ENCODE measurements at places on chromosomes 12 and 14.

DNA sequence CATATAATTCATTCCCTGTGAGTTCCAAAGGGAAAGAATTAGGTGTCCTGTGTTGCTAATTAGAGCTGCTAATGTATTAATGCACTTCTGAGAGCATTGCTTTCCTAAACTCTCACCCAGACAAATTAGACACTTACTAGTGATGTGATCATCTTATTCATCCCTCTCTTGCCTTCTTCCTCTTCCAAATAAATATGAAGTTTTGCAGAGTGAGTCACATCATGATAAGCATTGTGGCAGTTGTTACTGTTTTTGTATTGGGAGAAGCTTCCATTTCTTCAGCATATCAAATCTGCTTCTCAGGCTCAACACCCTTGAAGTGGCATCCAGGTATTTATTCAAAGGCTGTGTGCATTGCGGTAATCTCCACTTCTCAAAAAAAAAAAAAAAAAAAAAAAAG lies 37.3 kb upstream of the E2F7 start:
- DNase-seq = peak; percentile 67

- DNase-seq = no peak
Observed at GRCh38 chr12:19689801-19690472, 250.6 kb downstream of the AEBP2 start.

DNA sequence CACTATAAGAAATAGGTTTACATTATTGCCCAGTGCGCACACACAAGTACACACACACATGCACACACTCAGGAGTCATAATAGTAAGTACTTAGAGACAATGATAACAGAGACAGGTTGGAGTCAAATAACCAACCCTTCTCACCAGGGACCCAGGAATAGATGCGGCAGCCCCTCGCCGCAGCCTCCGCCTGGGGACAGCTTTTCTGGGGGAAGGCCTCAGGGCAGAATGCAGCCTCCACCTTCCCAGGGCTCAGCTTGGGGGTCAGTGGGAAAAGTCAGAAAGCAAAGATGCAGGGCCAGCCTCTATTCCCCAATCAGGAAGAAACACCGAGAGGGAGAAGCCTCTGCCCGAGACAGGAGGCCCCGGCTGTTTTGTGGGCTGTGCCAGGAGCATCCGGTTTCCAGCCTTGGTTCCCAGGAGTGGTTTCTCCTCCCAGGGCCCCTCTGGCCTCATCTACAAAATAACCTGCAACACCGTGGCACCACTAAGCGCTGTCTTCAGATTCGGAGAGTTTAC lies 23.4 kb upstream of the EIF5 start:
- no peak for DNase-seq

DNA sequence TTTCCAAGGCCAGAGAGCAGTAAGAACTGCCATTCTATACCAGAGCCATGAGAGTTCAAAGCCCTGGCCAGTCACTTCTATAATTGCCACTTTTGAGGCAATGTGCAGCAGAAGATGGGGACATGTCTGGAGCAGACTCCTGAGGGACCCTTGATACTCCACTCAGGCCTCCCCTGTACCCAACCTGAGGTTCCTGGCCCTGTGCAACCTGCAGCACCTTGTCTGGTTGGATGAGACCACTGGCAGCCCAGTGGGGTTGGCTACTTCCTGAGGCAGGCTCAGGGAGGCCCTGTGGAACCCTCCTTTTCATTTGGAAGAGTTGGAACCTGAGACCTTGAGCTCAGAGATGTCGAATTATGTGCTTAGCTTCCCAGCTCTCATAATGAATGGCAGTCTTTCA lies 54.4 kb downstream of the GALNT16 start:
- DNase-seq = no peak

GRCh38 chr14:34368115-34368970 lies 93.7 kb downstream of the SPTSSA start:
- peak; percentile 57 for DNase-seq

DNA sequence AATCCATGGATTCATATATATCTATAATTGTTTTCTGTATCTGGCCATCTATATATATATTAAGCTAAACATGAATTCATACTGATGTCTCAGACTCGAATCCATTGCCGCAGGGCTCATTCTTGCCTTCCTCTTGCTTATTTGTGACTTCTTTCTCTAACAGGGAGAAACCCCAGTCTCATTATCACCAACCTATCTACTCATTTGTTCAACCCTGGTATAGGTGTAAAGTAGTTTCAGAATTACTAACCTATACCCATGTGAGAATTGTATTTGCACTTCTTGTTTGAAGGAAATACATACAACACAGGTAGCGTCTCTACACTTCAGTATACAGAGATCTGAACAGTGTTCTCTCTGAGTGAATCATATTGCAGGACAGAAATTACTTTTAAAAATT lies 77.7 kb downstream of the PTPN11 start:
- no peak for DNase-seq

- no peak for DNase-seq
Observed at GRCh38 chr12:33245434-33245833, 194.2 kb downstream of the SYT10 start.

GRCh38 chr12:29147731-29148595 lies 1.1 kb upstream of the FAR2 start:
- DNase-seq = peak; percentile 18

DNA sequence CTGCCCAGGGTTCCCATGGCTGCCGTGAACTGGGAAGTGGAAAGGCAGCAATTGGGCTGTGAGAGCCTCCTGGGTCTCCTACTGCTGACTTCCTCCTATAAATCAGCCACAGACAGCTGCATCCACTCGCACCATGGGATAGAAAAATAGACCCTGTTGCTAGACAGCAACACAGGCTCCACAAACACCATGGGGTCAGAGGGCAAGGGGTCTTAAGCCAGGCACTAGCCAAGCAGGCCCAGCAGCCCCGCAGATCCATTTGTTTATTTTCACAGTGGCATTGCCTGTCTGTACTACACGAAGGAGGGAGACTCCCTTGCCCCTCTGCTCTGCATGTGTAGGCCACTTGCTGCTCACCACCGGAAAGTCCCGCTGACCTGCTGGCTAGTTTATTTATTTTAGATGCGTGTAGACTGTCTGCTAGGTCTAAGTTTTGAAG lies 139.8 kb downstream of the DACT1 start:
- DNase-seq = peak; percentile 87

DNA sequence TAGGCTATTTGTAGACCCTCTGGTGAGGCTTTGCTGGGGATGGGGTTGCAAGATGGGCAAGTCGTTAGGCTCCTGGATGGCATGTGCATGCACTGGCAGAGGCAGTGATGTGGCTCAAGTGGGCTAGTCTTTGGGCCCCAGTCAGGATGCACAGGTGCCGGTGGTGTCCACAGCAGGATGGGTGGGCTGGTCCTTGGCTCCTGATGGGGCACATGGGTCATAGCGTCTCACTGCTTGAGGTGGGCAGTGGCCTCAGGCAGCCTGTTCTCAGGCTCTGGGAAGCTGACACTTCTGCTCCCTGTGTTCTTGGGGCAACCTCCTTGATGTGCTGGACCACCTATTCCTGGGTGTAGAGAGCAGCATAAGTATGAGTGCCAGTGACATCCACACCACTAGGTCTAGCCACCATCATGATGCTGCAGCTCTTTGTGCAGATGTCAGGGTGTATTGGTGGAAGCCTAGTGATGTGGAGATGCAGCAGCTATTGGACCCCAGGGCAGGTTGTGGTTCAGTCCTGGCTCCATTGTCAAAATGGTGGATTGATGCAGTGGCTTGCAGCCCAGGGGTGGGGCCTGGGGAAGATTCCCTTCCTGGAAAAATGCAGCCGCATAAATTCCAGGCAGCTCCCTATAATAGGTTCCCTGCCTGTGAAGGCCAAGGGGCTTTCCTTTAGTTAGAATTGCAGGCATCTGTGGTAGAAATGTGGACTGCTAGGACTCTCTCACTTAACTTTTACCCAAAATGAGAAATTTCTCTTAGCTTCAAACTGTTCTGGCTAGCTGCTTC lies 742.5 kb upstream of the MDGA2 start:
- DNase-seq = no peak

DNA sequence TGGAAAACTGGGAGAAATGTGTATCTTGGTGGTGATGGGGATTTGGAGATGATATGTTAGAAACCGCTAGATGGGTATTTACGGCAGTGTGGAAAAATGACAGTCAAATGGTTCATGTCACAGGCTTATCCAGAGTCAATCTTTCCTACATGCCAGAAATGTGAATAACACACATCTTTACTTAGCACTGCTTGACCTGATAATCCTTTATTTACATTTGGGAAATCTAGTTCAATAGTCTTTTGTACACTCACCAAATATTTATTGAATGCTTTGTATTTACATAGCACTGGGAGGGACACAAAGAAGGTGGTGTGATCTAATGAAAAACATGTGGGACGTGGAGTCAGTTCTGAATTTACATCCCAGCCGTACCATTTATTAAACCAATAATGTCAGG lies 208.2 kb downstream of the DIO2 start:
- DNase-seq = peak; percentile 57

GRCh38 chr14:63545431-63545830 lies 2.3 kb upstream of the PPP2R5E start:
- DNase-seq = no peak

GRCh38 chr12:65787056-65787865 lies 37.0 kb upstream of the HMGA2 start:
- DNase-seq = no peak

DNA sequence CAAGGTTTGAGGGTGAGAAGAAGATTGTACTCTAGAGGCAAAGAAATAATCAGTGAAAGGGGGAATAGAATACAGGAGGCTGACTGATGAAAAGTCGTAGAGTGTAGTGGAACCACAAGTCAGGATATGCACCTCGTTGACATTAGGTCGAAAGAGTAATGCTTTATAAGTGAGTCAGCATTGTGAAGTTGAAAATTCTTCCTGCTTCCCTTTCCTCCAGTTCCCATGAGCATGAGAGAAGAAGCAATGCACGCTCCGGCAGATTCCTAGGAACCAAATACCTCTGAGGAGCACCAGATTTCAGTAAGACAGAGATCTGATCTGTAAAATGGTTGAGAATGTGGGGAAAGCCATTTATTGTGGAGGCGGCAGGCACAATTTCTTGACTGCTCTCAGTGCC lies 16.5 kb downstream of the CCER1 start:
- DNase-seq = peak; percentile 75

- DNase-seq = peak; percentile 14
Observed at GRCh38 chr12:105888696-105889095, 250.1 kb downstream of the NUAK1 start.

GRCh38 chr12:52533686-52534470 lies 13.7 kb upstream of the KRT5 start:
- no peak for DNase-seq

DNA sequence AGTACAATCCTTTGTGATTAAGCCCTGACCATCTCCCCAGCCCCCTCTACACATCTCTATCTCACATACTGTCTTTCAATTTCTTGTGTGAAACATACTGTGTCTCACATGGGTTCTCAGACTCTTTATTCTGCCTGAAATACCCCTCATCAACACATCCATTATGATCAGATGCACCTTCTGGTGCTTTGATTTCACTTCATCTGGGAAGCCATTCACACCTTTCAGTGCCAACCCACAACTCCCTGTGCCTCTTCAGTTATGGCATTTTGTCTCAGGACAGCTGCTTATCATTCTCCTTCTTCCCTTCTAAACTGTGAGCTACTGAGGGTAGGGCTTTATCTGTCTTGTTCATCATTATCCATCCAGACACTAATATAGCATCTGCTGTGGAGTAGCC lies 58.8 kb downstream of the CKB start:
- DNase-seq = no peak

DNA sequence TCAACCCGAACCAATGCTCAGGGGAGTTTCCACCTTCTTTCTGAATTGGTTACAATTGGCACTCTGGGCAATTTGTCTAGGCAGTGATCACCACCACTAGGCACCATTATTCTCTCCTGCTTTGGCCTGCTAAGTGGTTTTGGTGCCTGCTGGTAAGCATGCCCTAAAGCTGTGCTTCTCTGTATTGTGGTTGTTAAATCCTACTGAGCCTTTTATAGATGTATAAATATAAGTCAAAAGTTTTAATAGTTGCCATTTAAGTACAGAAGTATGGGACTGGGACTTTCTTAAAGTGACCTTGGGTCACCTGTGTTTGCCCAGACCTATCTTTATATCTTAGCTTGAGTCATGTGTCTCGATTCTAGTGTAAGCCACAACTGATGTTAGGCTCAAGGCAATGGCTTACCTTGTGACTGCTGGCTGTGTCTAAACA lies 475.9 kb downstream of the SLC16A7 start:
- DNase-seq = no peak

GRCh38 chr14:22007363-22007762 lies 333.7 kb upstream of the OR4E1 start:
- DNase-seq = no peak

DNA sequence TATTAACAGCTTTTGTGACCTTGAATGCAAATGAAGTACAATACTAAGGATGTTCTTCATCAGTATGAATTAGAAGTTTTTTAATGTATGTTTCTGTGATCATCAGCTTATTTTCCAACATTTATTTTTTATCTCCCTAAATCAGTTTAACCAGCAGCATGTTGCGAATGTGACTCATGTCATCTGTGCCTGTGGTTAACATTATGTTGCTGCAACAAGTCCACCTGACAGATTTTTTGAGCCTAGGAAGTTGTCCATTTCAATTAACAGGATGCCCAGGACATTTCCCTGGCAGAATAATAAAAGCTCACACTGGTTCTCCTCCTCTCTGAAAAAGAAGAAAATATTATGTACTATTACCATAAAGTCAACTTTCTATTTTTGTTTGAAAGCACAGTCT lies 155.5 kb downstream of the SYT1 start:
- DNase-seq = peak; percentile 11

GRCh38 chr14:34175574-34175973 lies 224.7 kb upstream of the EGLN3 start:
- no peak for DNase-seq

- DNase-seq = no peak
Observed at GRCh38 chr12:114710151-114710550, 26.2 kb upstream of the TBX3 start.

- no peak for DNase-seq
Observed at GRCh38 chr12:12474931-12475795, 87.5 kb downstream of the DUSP16 start.

DNA sequence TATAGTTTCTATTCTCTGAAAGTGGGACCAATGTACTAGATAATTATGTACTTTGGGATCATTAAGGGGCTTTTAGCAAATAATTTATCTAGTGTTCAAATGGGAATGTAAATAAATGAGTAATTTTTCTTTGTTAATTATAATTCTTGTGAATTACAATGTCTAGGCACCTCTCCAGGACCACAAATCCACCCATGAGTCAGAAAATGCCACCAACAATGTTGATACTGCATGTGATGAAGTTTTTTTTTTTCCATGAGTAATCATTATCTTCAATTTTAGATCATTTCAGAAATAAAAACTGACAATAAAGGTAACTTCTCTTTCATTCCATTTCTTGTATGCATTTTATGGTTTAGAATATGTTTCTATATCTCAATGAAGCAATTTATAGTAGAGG lies 470.3 kb downstream of the VRK1 start:
- no peak for DNase-seq

DNA sequence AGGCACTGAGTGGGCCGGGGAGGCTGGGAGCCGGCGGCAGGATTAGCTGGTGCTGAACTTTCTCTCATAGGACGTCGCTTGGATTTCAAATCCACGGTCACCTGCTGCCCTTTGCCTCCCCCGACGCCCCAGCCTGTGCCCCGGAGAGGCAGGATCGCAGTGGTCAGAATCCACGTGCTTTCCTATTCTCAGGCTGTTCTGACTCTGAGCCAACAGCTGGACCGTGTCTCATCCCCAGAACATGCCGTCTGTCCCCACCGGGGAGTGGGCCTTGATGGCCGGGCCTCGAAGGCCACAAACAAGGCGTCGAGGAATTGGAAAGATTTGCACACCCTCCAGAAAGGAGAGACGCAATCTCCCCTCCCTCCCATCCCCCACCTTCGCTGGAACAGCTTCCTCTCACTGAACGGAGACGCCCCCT lies 18.5 kb upstream of the MLXIP start:
- DNase-seq = no peak
